ENCODE measurements at places on chromosomes 6 and 20. TPM values are rescaled to one million over a fixed set of nuclear protein-coding genes. Genes with fewer than 3 reads are reported as not detected.
A peak's percentile ranks its signal among the peaks of the same experiment; 100 is the strongest.

DNA sequence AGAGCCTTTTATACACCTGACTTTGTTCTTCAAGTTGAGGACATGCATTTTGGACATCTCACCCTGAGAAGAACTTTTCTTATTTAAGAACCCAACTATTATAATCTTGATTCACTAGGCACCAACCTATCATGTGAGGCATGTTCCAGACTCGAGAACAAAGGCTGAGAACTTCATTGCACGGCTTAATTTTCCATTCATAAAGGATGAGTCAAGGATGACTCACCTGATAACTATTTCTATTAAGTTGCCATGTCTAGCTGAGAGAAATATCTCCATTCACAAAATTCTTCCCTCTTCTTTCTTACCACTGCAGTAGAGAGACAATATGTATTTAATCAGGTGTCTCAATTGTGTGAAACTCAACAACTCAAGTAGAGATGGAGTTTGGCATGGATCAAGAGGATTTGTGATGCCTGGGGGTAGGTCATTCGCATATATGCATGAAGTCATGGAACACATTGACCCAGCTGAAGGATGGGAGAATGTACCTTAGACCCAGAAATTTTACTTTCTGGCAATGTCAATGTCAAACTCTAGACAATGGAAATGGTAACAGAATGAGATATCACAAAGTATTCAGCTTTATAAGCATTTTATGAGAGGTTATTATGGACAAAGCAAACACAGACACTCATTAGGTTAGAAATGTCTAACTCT is 208.7 kb upstream of the PRND start:
- no peak overlapping the region for H3K27ac ChIP-seq
- no peaks in the 10 kb centered on the region for H3K27me3 ChIP-seq
- DNase-seq: no peak
- H3K36me3 ChIP-seq: no peaks in the 10 kb centered on the region
- H3K4me3 ChIP-seq: no peak overlapping the region
- no peaks in the 10 kb centered on the region for H3K4me1 ChIP-seq

GRCh38 chr6:49430187-49430586 is 32.9 kb downstream of the MMUT start:
- H3K27ac ChIP-seq: no peak overlapping the region
- H3K36me3 ChIP-seq: peaks cover 18% of the 10 kb centered on the region
- no peak overlapping the region for H3K4me3 ChIP-seq
- no peak for DNase-seq

GRCh38 chr6:35163836-35164235 is 22.7 kb upstream of the TCP11 start:
- H3K4me1 ChIP-seq: peaks cover 4% of the 10 kb centered on the region
- no peak for DNase-seq
- no peaks in the 10 kb centered on the region for H3K27me3 ChIP-seq
- H3K4me3 ChIP-seq: no peak overlapping the region

DNA sequence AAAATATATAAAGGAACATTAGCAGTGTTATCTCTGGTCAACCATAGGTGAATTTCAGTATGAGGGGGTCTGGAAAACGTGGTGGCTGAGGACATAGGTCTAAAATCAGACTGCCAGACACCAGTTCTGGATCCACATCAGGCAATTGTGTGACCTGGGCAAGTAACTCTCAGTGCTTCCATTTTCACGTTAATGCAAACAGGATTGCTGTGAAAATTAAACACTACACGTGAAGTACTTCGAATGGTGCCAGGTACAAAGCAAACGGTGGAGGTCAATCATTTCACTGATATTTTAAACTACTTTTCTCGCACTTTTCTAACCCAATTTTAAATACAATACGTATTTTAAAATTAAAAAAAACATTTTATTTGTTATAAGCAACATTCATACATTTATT is 315.7 kb downstream of the TRDN start:
- no peak for DNase-seq
- H3K36me3 ChIP-seq: no peaks in the 10 kb centered on the region
- H3K27me3 ChIP-seq: no peaks in the 10 kb centered on the region
- H3K4me3 ChIP-seq: no peak overlapping the region

DNA sequence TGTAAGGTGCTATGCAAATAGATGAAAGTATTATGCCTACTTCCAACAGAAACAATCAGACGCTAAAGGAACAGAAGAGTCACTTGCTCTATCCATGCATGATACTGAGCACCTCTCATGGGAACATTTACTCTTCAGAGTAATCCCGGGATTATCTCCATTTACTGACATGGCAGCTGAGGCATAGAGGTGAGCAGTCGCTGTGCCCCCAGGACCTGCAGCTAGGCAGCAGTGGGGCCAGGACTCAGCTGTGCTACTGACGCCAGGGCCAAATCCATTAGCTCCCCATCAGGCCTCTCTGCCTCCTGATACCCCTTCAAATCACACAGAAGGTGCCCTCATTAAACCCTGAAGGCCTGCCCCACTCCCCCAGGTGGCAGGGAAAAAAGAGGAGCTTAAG is 51.9 kb downstream of the TRAM2 start:
- no peak for DNase-seq
- no peak overlapping the region for H3K4me3 ChIP-seq
- H3K36me3 ChIP-seq: no peaks in the 10 kb centered on the region
- no peak overlapping the region for H3K27ac ChIP-seq
- H3K27me3 ChIP-seq: no peaks in the 10 kb centered on the region

DNA sequence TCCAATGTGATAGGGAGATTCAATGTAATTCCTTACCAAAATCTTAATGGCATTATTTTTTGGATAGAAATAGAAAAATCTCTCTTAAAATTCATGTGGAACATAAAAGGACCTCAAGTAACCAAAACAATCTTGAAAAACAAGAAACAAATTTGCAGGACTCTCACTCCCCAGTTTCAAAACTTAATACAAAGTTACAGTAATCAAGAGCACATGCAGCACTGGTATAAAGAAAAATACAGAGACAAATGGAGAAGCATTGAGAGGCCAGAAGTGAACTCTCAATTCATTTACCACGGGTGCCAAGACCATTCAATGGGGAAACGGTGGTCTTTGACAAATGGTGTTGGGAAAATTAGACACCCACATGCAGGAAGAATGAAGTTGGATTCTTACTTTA is 7.8 kb upstream of the TSBP1 start:
- H3K4me3 ChIP-seq: no peak overlapping the region
- H3K27me3 ChIP-seq: no peaks in the 10 kb centered on the region
- no peak for DNase-seq
- H3K36me3 ChIP-seq: no peaks in the 10 kb centered on the region

DNA sequence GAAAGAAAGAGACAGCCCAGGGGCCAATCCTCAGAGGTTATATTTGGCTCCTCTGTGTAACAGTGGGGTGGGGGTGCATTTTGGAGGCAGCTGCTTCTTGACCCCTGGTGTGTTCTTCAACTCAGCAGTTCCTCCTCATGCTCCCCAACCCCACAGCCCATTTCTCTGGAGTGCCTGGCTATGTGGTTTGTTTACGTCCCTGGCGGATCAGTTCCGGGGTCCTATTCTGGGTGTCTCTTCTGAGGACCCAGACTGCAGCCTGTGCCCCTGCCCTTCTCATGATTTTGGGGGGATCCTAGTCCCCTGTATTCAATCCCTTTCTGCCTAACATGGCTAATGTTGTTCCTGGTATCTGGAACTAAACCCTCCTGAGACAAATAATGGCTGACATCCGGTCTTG is 70.5 kb upstream of the SULF2 start:
- no peaks in the 10 kb centered on the region for H3K27me3 ChIP-seq
- no peaks in the 10 kb centered on the region for H3K36me3 ChIP-seq
- no peak for DNase-seq
- no peak overlapping the region for H3K27ac ChIP-seq
- H3K4me1 ChIP-seq: peaks cover 26% of the 10 kb centered on the region

DNA sequence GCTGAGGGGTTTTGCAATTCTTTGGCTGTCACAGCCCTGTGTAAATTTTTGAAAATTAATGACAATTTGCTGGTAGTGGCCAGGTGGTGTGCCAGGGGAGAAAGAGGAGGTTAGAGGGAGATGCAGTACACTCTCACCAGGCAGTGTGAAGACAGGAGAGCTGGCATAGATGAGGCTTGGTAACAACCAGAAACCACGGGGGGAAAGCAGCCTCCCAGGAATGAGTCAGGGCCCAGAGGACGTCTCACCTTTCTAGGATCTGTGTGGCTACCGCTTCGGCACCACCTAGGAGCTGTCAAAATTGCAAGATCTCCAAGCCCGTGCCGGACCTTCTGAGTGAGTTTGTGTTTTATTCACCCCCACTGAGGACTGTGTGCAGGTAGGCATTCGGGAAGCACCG is 171.4 kb downstream of the PACRG start:
- no peaks in the 10 kb centered on the region for H3K4me1 ChIP-seq
- H3K27me3 ChIP-seq: no peaks in the 10 kb centered on the region
- no peak overlapping the region for H3K4me3 ChIP-seq
- no peak overlapping the region for H3K27ac ChIP-seq

- peaks cover 20% of the 10 kb centered on the region for H3K36me3 ChIP-seq
- peak overlapping the region; percentile 91 for H3K27ac ChIP-seq
- DNase-seq: peak; percentile 62
- peak overlapping the region; percentile 21 for H3K4me3 ChIP-seq
- H3K4me1 ChIP-seq: peaks cover 53% of the 10 kb centered on the region
- H3K27me3 ChIP-seq: no peaks in the 10 kb centered on the region
These were observed 38.0 kb downstream of the TGM2 start for GRCh38 chr20:38126932-38127621.

- H3K36me3 ChIP-seq: peaks cover 16% of the 10 kb centered on the region
- no peaks in the 10 kb centered on the region for H3K4me1 ChIP-seq
- H3K4me3 ChIP-seq: no peak overlapping the region
- H3K27ac ChIP-seq: no peak overlapping the region
- no peak for DNase-seq
These were observed 11.5 kb upstream of the ALDH8A1 start for GRCh38 chr6:134961366-134961765.

The MOXD1 gene
- total RNA-seq: 17.3 TPM

The CRISP2 gene
- total RNA-seq: not detected

All from thoracic aorta (tissue), 2 donors.